Glomerular endothelial cell (primary cell): ENCODE measurements at places on chromosomes 12 and 14. TPM values are rescaled to one million over a fixed set of nuclear protein-coding genes. Genes with fewer than 3 reads are reported as not detected.

DNA sequence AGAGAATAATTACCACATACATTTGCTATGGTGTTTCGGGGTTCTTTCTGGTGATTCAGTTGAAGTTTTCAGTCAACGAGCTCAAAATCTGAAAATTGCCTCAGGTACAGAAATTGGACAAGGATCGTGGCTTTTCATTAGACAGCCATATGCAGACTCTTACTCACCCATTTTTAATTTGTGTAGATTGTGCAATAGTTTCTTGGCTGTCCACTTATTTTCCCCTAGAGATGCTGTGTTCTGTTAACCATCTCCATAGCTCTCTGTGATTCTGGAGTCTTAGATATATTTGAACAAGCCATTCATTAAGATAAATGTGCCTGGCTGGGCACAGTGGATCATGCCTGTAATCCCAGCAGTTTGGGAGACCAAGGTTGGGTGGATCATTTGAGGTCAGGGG, 497.1 kb upstream of the RPL10L start:
- DNase-seq = no peak

DNA sequence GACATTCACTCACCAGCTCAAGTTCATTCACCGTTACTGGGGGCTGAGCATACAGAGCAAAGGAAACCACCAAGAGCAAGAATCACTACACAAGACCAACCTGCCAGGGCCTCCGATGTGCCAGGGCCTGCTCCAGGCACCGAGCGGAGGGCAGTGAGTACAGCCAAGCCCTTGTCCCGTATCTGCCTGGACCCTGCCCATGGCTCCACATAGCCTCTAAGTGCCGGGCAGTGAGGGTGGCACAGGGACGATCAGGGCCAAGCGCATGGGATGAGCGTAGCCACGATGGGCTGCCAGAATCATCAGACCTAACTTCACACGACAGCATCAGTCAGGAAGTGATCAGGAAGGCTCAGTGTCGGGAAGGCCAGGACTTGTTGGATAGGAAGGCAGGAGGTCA, 199.6 kb downstream of the BCL11B start:
- DNase-seq = no peak

- DNase-seq = no peak
These were observed 378.8 kb downstream of the ALG10 start for GRCh38 chr12:34400986-34401658.

Gene BIN2
- not detected in 2 replicates for total RNA-seq

GRCh38 chr12:78490861-78491260, 373.7 kb upstream of the SYT1 start:
- DNase-seq = no peak

GRCh38 chr14:89373185-89373584, 43.8 kb downstream of the FOXN3 start:
- DNase-seq = no peak

- no peak for DNase-seq
These were observed 6.2 kb downstream of the COA8 start for GRCh38 chr14:103568952-103569351.

Gene BCL11B
- 0.18 TPM in 1 of 2 replicates, not detected in the other for total RNA-seq

Gene DCAF11
- 36.4 and 57.0 TPM in 2 replicates for total RNA-seq

- no peak for DNase-seq
These were observed 37.4 kb downstream of the PLXNC1 start for GRCh38 chr12:94185801-94186200.

DNA sequence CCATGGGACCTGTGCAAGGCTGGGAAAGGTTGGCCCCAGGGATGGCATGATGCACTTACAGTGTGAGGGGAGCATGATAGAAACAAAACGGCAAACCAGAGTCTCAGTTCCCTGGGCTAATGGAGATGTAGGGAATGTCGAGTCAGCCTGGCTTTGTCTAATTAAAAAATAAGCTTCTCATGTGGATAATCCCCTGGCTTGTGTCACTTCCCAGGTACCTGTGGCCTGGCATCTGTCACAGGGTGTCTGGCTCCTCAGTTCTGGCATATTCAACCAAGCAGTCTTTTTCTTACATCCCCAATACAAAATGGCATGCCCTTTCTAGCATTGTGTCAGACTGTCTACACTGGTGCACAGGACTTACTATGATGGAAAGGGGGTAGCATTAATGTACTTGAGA, 261.4 kb downstream of the GRIN2B start:
- no peak for DNase-seq

DNA sequence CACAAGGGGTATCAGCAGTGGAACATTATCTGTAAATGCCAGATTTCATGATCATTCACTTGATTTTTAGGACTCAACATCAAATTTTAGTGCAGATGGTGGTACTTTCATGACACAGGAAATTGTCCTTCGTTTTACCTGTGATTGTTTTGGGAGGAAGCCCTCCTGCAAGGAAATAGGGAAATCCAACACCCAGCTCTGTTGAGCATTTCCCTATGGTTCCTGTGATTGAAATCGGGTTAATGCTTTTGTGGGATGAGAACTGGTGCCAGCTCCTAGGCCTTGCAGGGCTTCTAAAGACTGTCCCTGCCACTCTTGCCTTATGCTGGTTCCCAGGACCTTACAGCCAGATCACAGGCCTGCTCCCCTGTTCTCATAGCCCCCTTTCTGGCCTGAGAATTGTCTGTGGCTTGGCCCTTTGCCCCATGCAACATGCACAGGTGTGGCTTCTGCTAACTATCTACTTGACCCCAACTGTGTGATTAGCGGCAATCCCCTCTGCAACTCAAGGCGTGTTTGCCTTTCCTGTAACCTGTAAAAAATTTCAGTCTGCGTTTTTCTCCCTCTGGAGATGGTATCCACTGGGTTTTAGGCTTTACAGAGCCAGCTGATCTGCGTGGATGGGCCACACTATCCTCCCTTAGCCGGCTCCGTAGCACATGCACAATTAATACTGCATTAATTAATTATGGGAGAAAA, 112.5 kb downstream of the ETV6 start:
- no peak for DNase-seq

Gene E2F7
- total RNA-seq = 20.1 and 26.3 TPM in 2 replicates

Gene RAB15
- 17.6 and 19.0 TPM in 2 replicates for total RNA-seq

- no peak for DNase-seq
These were observed 112.8 kb downstream of the EGLN3 start for GRCh38 chr14:33837943-33838683.

DNA sequence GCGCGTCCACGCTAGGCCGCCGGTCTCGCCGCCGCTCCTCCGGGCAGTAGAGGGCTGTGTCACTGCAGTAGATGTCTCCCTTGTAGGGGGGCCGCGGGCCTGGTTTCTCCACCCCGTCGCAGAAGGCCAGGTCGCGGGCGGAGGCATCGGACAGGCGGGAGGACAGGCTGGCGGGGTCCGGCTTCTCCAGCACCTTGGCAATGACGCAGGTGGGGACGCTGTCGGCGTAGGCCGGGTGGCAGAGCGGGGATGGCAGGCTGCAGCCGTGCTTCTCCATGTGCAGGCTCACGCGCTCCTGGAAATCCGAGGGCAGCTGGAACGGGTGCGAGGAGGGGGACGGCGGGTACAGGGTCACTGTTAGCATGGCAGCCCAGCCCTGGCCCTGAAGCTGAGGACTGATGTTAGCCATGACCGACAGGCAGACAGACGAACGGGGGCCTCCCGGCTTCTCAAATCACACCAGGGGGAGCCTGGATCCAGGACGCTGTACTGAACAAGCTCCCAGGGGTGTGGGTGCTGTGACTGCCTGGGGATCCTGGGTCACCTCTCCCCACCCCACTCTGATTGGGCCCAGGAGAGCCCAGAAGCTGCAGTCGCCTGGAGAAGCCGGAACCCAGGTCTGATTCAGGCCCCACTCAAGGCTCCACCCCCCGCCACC, 48.1 kb downstream of the BEGAIN start:
- no peak for DNase-seq

GRCh38 chr12:47944685-47945340, 18.6 kb upstream of the TMEM106C start:
- no peak for DNase-seq

- DNase-seq = no peak
These were observed 14.0 kb downstream of the OR11G2 start for GRCh38 chr14:20204721-20205120.

DNA sequence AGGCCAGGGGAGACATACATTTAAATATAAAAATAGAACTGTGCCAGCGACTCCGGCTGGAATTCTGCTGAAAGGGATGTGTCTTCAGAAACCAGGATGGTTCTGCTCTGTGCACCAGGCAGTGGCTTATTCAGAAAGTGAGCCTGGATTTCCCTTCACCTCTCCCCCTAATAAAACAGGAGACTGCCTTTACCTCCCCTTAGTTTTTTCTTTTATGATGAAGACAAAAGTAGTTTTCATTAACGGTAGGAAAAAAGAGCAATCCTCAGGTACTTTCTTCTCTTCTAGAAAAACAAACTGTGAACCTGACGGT, 346 bp downstream of the SLC7A8 start:
- no peak for DNase-seq

DNA sequence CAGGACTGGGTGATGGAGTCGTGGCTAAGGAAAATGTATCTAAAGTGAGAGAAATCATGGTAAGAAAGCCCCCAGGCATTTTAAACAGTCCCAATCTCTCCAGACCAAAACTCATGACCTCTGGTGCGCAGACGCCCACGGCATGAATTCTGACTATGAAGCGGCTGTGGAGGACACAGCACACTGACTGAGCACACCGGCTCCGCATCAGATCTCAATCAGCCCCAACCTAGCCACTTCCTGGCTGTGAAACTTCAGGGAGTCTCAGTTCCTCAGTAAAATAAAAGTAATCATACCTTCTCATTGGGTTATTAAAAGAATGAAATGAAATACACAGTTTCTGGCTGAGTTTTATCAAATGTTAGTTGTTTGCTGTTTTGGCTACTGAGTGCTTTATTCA, 38.7 kb downstream of the SETD3 start:
- DNase-seq = no peak

DNA sequence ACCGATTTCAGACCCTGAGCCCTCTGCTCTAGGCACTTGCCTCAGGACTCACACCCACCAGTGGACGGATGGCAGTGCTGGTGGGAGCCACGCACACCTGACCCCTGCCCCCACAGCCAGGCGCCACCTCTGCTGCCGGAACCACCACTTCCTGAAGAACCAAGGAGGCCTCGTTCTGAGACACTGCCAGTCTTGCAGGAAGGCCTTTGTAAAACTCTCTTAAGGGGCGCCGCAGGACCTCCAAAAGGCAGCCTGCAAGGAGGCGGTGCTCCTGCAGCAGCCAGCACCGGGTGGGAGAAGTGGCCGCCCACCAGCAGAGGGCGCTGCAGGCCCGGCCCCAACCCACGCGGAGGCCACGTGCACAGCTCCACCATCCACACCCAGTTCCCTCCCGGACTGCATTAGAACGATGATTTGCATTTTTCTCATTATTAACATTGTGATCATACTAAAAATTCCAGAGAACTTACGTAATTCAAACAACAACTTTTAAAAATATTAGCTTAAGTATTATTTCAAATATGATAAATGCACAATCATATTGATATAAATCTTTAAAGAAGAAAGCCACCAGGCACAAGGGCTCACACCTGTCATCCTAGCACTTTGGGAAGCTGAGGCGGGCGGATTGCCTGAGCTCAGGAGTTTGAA, 12.8 kb downstream of the STX2 start:
- no peak for DNase-seq

DNA sequence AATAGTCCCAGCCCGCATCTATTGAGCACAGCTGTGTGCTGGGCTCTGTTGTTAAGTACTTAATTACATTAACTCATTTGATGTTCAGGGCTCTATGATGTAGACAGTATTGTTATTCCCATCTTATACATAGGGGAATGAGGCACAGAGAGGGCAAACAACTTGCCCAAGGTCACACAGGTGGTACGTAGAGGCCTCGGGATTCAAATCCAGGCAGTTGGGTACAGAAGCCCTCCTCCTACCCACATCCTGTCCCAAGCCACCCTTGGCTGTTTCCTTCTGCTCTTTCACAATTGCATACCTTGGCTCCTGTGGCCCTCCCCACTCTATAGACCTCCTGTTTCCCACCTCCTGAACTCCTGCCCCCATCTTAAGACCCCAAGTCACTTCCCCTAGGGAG, 10.0 kb upstream of the GPR68 start:
- DNase-seq = no peak

DNA sequence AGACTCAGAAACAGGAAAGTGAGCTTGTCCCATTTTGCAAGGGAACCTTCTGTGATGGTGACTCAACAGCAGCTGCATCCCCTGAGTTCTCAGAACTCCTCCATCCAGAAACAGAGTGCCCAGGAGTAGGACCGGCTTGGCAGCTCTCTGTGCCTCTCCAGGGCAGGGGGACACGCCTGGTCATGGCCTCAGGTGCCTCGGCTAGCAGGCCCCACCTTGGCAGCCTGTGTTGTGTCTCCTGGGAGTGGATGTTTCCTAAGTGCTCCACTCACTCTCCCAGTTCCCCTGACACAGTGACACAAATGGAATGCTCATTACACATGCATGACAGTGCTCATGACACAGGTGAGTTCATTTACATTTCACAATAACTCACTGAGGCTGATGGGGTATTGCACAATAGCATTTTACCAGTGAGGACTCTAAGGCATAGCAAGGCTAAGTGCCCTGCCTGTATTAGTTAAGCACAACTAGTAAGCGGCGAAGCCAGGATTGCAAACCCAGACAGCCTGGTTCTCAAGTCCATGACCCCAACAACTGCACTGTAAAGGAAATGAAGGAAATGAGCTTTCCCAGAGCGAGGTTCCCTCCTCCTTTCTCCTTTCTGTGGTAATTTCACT, 47.4 kb downstream of the CALM1 start:
- no peak for DNase-seq

- DNase-seq = no peak
These were observed 1105.4 kb downstream of the VRK1 start for GRCh38 chr14:97902630-97903029.

Gene CCT2
- total RNA-seq = 148 and 157 TPM in 2 replicates

- DNase-seq = no peak
These were observed 13.2 kb downstream of the GNS start for GRCh38 chr12:64745980-64746379.

DNA sequence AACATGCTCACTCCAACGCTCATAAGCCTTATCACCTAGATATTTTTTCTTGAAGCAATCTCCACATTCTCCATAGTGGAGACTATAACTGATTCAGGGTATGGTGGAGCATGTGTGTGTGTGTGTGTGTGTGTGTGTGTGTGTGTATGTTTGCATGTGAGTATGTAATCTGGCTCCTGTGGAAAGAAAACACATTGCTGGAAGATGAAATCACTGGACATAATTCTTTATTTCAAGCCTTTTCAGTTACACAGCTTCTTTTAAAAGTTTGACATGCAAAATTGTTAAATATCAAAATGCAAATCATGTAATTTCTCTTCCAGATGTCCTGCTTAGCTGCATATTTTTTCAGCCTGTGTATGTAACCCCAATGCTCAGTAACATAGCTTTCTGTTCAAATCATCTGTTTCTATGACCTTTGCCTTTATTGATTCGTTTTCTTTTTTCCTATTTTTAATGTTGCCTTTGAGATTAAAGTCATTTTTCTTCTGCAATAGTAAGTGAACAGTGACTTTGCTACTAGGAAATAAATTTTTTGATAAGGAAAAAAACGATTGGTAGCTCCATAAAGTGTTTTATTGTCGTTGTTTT, 80.5 kb upstream of the BTG1 start:
- no peak for DNase-seq
